ENCODE measurements at places on chromosomes 2 and 18. TPM values are rescaled to one million over a fixed set of nuclear protein-coding genes. Genes with fewer than 3 reads are reported as not detected.

The ANKAR gene
- 19.1 TPM for total RNA-seq

- peak overlapping the region; percentile 93 for H3K27ac ChIP-seq
- peak overlapping the region; percentile 98 for H3K4me3 ChIP-seq
- H3K4me1 ChIP-seq, result peaks cover 26% of the 10 kb centered on the region
- no peaks in the 10 kb centered on the region for H3K27me3 ChIP-seq
Observed at GRCh38 chr2:120013597-120014223, 833 bp downstream of the EPB41L5 start.

GRCh38 chr2:13607139-13607538, 890.4 kb downstream of the TRIB2 start:
- no peaks in the 10 kb centered on the region for H3K36me3 ChIP-seq
- no peak overlapping the region for H3K27ac ChIP-seq
- H3K27me3 ChIP-seq, result no peaks in the 10 kb centered on the region
- no peak overlapping the region for H3K4me3 ChIP-seq
- no peak for DNase-seq

DNA sequence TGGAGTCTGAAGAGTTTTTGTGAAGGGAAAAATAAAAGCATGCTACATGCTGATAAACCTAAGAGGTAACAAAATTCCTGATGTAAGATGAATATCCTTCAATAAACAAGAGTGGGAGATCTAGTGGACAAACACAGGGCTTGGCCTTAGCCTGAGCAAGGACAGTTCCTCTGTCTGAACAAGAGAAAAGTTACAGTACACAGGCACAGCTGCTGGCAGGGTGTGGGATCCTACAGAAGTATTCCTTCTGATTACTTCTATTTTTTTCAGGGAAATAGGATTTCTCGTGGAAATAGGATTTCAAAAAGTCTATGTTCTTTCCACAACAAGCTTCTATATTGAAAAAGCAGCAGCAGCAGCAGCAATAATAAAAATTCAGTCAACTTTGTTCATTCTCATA, 54.1 kb downstream of the NBAS start:
- no peak for DNase-seq
- H3K4me3 ChIP-seq, result no peak overlapping the region
- H3K27me3 ChIP-seq, result no peaks in the 10 kb centered on the region
- H3K36me3 ChIP-seq, result peaks cover 6% of the 10 kb centered on the region
- H3K4me1 ChIP-seq, result no peaks in the 10 kb centered on the region
- H3K27ac ChIP-seq, result no peak overlapping the region

The FAM110C gene
- total RNA-seq, result 3.7 TPM

The ZNF142 gene
- 33.6 TPM for total RNA-seq

DNA sequence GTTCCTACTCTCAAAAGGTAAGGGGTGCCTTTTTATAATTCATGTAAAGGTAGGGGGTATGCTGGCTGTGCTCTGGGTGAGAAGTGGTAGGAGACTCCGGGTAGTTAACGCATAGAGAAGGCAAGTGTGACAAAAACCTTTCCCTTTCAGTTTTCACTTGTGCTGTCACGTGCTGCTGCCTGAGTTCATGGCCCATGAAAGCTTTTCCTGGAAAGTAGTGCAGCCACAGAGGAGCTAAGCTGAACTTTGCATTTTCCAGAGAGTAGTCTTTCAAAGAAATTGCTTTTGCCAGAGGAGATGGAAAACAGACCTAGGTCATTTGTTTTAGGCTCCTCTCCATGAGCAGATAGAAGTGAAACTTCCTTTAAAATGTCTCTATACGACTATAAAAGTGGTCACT, 44.7 kb downstream of the THSD7B start:
- no peak for DNase-seq
- H3K4me1 ChIP-seq, result no peaks in the 10 kb centered on the region
- no peak overlapping the region for H3K27ac ChIP-seq
- H3K36me3 ChIP-seq, result no peaks in the 10 kb centered on the region

- DNase-seq, result no peak
- H3K4me1 ChIP-seq, result no peaks in the 10 kb centered on the region
- no peaks in the 10 kb centered on the region for H3K36me3 ChIP-seq
- no peak overlapping the region for H3K27ac ChIP-seq
- no peak overlapping the region for H3K4me3 ChIP-seq
Observed at GRCh38 chr18:51988277-51988676, 351.7 kb upstream of the DCC start.

Measured in esophagus muscularis mucosa (tissue), 4 donors.